ENCODE measurements at places on chromosomes 4 and X.

GRCh38 chr4:169440446-169440845, 169.7 kb upstream of the SH3RF1 start:
- DNase-seq, result no peak

- no peak for DNase-seq
Observed at GRCh38 chr4:170386971-170387370, 297.2 kb upstream of the AADAT start.

DNA sequence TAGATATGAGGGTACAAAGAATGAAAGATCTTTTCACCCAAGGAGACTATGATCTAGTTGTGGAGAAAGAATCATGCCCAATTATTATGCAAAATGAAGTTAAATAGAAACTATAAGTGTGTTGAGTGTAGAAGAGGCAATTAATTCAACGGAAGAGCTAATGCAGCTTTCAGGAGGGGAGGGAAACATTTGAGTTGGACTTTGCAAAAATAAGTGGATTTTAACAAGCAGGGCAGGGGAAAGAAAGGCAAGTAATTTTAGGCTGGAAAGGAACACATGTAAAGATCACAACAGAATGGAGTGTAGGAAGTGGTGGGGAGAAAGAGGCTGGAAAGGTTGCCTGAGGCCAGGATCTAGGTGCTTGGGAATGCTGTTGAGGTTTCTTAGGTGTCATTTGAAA, 44.1 kb downstream of the KLHL15 start:
- no peak for DNase-seq

DNA sequence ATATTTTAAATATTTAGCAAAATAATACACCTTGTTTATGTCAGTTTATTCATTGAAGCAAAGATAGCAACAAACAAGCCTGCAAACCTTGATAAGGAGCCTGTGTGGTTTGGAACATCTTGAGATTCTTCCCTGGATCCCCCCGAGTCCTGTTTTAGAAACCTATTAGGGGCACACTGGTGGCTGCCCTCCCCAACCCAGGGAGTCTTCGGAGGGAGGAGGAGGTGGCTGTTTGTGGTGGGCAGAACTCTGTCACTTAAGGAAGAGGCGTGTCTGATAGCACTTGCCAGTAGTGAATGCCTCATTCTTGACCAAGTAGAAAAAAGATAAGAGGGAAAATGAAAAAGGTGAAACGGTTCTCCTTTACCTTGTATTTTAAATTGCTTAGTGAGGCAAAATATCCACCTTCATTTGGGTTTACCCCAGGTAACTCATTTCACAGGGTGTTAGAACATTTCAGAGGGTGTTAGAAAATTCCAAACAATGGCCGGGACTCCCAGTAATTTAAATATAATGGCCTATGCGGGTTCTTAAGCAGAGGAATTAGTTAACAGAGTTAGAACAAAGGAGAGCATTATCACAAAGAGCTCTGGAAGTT, 10.4 kb downstream of the KIT start:
- DNase-seq, result peak; percentile 13

- DNase-seq, result no peak
Observed at GRCh38 chr4:24625091-24625490, 40.7 kb upstream of the DHX15 start.

DNA sequence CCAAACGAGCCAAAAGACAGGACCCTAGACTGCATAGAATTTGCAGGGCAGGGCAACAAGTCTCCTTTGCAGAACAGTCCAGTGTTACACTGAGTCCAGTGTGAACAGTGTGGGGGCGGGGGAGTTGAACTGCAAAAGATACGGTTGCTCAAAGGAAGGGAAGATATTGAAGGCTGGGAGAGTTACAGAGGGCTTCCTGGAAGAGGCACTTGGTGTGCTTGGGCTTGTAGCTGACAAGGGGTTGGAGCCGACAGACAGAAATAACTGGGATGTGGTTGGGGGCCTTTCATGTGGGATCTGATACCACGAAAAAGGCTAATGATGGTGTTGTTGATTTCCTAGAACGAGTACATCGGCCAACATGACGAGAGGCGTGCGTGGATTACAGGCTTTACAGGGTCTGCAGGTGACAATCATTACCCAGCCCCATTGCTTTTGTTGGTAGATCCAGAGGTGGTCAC, 6.1 kb downstream of the XPNPEP2 start:
- DNase-seq, result no peak

DNA sequence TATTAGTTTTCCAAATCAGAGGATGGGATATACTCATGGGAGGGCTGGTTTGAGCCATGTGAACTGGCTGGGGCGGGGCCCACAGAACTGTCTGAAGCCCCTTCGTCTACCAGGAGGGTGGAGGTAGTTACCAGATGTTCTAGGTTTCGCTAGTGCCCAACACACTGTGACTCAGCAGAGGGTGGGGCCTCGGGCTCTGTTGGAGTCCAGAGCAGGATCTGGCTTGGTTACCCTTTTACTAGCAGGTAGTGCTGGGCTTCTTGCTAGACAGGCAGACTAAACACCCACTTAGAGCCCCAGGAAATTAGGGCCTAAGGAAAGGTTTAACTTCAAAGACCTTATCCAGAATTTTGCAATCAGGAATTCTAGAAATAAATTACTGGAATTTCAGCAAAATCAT, 56.2 kb upstream of the CHRDL1 start:
- DNase-seq, result no peak

GRCh38 chr4:76948443-76949275, 893 bp upstream of the SEPTIN11 start:
- DNase-seq, result peak; percentile 62

DNA sequence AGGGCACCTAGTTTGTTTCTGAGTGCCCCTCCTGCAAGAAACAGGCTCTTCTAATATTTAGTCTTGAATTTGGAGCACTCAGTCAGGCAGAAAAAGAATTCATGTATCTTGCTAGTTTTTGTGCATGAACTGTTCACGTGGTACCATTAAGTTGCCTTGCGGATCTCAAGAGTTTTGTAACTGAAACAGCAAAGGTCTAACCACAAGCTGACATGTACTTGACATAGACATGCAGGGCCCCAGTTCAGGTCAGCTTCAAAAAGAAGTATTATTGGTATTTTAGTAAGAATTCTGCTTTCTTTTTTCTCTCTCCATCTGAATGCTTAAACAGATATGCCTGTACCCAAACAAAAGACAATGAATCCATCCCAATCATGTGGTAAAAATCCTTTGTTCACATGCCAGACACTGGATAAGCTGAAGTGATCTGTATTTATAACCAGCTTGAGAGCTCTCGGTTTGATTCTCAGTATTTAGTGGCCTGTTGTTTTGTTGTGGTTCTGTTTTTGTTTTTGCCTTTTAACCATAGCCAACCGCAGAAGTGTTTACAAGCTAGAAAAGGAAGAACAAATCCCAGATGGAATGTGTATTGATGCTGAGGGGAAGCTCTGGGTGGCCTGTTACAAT, 13.0 kb downstream of the RGN start:
- DNase-seq, result no peak

DNA sequence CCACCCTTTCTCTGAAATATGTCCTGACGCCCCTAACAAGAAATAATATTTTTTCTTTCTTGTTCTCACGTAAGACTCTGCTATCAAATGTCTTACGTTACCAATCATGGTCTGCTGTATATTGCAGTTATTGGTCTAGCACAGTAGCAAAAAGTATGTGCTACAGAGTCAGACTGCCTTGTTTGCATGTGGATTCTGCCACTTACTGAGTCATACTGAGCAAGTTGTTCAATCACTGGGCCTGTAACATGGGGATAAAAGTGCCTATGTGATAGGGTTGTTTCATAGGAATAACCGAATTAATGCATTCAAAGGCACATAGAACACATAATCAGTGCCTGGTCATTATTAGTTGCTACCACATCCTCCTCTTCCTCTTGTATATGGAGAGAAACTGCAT, 14.1 kb downstream of the RPGR start:
- no peak for DNase-seq

DNA sequence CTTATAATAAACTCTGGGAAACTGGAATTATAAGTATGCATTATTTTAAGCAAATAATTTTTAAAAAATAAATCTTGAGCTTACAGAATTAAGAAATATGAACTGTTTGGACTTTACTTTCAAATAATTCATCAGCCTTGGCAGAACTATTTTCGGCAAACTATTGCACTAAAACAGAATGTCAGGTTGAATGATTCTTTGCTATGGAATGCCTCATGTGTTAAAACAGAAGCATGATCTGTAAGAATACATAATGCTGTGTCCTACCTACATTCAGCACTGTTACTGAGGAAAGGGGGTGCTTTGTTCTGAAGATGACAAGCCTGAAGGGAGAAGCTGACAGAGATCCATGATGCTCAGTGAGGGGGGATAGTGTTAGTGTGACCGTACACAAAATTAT, 55.6 kb upstream of the EXOC1L start:
- no peak for DNase-seq

DNA sequence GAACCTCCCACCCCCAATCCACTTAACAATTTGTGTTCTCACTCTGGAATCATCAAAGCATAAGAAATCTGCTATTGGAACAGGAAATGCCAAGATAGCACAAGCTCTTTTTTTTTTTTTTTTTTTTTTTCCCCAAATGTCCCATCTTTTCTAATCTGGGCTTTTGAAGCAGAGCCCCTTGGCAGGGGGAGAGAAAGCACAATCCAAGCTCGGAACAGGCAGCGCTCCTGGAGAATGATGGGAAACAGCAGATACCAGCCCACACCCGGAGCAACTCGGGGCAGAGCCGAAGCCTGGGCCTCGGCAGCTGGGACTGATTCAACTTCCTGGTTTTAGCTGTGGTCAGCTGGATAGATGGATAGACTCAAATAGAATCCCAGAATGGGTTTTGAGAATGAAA, 235.1 kb downstream of the QDPR start:
- DNase-seq, result no peak

GRCh38 chr4:96097040-96097607, 257.2 kb downstream of the PDHA2 start:
- DNase-seq, result no peak

- no peak for DNase-seq
Observed at GRCh38 chr4:96375367-96375766, 535.5 kb downstream of the PDHA2 start.

DNA sequence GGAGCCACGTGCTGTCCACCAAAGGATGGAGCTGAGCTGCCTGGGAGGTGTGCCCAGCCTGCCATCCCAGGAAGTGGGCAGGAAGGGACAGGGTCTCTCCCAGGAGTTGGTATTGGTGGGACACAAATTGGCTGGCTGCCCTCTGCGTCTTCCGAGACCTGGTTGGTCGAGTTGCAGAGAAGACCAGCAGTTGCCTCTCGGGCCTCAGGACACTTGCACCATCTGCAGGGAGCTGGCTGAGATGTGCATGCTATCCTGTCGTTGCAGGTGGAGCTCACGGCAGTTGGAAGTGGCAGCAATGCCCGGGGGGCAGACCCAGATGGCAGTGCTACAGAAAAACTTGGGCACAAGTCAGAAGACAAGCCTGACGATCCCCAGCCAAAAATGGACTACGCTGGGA, 30.2 kb downstream of the BCORL1 start:
- no peak for DNase-seq

DNA sequence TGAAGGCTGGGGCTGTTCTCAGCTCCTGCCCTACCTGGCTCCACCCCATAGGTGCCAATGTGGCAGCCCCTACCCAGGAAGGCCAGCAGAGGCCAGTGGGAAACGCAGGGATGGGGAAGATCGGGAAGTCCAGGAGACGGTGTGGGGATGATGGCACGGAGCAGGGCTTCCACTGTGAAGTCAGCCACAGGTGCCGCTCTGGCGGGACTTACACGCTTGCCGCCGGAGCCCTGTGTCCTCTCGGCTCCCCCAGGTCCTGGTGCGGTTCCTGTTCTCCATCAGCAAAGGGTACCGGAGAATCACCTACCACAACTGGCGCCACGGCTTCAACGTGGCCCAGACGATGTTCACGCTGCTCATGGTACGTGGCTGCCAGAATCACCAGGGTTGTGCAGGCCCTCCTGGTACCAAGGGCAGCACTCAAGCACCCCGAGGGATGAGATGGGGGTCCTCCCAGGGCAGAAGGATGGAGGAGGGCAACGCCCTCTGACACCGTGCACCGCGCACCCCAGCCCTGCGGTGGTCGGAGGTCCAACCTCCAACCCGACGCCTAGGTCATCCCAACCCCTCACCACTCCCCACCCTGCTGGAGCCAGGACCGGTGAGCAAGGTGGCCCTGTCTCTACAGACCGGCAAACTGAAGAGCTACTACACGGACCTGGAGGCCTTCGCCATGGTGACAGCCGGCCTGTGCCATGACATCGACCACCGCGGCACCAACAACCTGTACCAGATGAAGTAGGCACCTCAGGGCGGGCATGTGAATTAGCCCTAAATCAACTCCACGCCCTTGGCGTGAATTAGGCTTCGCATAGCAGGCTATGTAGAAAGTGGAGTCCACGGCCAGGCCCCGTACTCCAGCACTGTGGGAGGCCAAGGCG, 12.0 kb downstream of the ATP5ME start:
- DNase-seq, result no peak

GRCh38 chr4:99965674-99966350, 15.7 kb upstream of the H2AZ1 start:
- no peak for DNase-seq

DNA sequence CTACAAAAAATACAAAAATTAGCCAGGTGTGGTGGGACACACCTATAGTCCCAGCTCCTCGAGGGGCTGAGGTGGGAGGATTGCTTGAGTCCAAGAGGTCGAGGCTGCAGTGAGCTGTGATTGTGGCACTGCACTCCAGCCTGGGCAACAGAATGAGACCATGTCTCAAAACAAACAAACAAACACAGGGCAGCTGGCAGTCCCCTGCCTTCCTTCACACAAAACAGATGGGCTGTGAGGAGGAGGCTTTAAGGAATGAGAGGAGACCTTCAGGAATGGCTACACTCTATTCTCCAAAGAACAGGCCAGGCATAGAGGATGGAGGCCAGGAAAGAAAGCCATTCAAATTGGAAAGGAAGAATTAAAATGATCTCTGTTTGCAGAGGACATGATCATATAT, 65.6 kb upstream of the MAML3 start:
- no peak for DNase-seq

DNA sequence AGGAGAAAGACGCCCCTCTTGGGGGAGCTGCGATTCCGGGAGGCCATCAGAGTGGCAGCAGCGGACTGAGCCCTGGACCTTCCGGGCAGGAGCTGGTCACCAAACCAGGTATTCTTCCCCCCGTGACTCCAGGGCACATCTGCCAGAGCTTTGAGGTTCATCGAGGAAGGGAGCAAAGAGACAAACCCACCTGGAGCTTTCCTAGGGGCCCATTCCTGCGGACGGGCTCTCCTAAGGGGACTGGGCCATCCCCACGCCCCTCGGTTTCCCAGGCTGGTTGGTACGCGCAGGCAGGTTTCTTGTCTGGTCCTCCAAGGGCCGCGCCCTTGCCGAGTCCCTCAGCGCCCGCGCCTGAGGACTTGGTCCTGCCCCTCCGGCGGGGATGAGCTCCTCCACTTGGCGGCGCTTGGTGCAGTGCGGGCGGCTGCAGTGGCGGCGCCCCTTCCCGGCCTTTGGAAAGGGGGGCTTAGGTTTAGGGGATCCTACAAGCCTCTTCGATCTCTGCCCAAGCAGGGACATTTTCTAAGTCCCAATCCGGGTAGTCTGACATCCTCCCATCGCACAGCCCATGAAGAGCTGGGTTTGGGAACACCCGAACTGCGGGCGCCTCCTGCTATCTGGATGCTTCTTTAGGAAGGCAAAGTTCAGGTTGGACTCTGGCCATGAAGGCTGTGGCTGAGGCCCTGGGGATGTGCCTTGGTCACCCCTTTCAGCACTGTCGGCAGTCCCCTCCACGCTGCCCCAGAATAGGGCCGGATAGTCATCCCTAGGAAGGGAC, 538 bp downstream of the STBD1 start:
- DNase-seq, result peak; percentile 29

GRCh38 chr4:145709843-145710242, 29.9 kb downstream of the C4orf51 start:
- DNase-seq, result no peak
